ENCODE measurements at places on chromosomes 12 and 14.

DNA sequence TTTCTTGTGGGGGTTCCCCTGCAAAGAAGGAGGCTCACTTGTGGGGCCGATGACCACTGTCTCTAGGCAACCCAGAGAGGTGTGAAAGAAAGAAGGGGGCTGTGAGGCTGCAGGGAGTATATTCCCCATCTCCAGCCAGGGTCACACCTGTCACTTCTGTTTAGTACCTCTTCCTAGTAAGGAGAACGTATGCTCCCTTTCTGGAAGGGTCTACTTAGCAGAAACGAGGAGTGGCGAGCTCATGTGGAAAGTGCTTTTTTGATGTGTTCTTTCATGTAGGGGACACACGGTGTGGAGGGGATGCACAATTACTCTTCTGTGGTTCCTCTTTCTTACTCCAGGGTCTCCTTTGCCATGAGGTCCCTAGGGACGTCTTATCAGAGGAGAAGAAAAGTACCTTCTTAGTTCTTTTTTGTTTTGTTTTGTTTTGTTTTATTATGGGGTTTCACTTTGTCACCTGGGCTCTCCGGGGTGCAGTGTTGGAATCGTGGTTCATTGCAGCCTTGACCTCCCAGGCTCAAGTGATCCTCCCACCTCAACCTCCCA lies 58.3 kb downstream of the PRKCH start:
- no peak for DNase-seq

GRCh38 chr12:5742258-5742657 lies 202.8 kb downstream of the ANO2 start:
- no peak for DNase-seq

DNA sequence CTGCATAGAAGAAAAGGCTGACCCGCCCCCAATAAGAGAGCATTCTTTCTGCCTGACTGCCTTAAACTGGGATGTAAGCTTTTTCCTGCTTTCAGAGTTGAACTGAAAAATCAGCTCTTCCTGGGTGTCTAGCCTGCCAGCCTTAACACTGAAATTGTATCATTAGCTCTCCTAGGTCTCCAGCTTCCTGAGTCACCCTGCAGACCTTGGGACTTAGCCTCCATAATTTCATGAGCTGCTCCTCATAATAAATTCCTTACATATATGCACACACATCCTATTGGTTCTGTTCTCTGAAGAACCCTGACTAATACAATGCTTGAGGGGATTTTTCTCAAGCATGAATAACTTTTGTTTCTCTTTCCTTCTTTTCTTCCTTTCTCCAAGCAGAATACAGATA lies 76.4 kb upstream of the FAR2 start:
- DNase-seq = no peak

DNA sequence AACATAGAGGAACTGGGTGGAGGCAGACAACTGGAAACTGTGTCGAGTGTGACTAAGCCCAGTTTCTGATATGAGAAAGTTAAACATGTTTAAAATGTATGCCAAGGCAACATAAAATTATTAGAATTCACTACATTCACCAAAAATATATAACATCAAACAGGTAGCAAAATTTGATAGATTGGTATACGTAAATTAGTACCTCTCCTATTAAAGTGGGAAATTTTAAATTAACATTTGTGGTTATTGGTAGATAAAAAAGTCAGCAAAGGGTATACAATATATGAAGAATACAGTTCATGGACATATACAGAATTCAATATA lies 53.0 kb downstream of the CCDC91 start:
- DNase-seq = no peak

DNA sequence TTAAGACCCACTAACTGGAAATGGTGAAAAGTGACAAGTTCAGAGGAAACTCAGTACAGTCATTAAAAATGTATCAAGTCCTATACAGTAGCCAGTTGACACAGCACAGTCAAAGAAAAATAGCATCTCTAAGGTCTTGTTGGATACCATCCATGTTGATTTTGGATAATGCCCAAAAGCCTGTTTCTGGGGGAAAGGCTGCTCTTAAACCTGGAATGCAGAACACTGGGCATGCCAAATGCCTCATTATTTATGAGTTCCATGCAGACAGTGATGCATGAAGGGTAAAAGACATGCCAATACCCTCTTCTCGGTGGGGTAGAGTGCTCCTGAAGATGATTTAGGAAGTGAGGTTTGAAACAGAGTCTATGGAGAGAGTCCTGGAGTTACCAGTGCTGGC lies 29.6 kb downstream of the KCNK13 start:
- no peak for DNase-seq

- DNase-seq = no peak
These were observed 138.9 kb upstream of the PARP11 start for GRCh38 chr12:4012073-4012472.

All from stimulated activated CD4-positive, alpha-beta T cell treated with anti-CD3 and anti-CD28 coated beads, TNF-alpha, amount 100 ng/mL, for 1 hour (primary cell).